ENCODE measurements at places on chromosomes 6 and 20.

GRCh38 chr6:116267836-116268588, 11.7 kb downstream of the TSPYL1 start:
- no peak for DNase-seq

GRCh38 chr6:116008470-116009243, 52.0 kb downstream of the FRK start:
- DNase-seq, result no peak

DNA sequence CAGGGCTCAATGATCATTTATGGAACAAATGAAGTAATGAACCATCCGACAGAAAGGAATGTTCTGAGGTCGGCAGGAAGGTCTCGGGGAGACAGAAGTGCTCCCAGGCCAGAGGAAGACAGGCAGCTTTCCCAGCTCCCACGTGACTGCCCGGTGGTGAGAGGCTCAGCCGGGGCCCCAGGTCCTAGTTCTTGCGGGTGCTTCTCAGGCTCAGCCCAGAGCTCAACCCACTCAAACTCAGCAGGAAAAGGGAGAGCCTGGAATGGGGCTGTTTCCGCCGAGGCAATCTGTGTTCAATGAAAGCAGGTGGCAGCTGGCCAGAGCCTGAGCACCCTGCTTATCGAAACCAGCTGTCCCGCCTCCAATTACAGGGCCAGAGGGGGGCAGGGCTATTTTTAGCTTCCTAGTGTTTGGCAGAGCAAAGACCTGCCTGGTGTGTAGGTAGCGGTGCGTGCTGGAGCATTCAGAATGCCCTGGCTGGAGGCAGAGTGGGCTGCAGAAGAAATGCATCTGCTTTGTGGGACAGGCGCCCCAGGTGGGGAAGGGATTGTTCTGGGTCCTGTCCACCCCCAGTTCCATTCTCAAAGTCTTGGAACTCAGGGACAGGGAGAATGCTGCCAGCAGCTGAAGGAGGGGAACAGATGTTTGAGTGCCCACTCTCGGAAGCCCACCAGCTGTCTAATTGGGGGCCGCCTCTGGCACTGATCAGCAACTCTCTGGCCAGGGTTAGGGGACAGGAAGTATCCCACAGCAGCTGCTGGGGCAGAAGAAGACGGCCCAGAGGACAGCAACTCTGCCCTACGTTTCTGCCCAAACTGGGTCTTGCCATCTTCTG, 145.1 kb downstream of the PREX1 start:
- DNase-seq, result no peak

DNA sequence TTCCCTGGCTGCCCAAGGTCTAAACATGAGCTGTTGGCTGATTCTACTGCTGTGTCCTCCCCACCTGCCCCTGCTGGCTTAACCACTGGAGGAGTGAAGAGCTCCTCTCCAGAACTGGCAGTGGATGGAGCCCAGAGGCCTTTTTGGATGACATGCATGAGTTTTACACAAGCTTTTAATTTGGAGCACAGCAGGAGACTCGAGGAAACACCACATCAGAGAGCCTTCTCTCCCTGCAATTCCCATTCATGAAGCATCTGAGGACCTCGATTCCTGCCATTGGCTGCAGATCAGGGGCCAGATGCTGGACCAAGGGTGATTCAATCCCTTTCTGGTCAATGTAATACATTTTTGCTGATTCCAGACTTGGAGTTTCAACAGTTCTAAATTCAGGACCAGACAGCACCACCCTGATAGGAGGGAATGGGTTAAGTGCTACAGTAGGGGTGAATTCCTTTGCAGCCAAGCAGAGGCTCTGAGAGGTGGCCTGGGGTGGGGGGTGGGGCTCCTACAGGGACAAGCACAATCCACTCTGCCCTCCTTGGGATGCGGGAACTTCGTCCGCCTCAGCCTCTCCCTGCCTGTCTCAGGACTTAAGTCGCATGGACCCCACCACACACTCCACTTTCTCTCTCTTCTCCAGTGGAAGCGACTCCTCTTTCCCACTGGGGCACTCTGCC, 599 bp upstream of the PSORS1C1 start:
- DNase-seq, result no peak

Data from stimulated activated CD8-positive, alpha-beta memory T cell treated with anti-CD3 and anti-CD28 coated beads, Interleukin-4, amount 100 ng/mL, for 1 hour (primary cell).